Nucleus accumbens (tissue), 56 donors: ENCODE measurements at places on chromosomes 1 and 21.

GRCh38 chr1:211236633-211237320 lies 22.4 kb upstream of the RCOR3 start:
- DNase-seq, result no peak

GRCh38 chr1:109383854-109384253 lies 13.9 kb downstream of the SORT1 start:
- DNase-seq, result no peak

DNA sequence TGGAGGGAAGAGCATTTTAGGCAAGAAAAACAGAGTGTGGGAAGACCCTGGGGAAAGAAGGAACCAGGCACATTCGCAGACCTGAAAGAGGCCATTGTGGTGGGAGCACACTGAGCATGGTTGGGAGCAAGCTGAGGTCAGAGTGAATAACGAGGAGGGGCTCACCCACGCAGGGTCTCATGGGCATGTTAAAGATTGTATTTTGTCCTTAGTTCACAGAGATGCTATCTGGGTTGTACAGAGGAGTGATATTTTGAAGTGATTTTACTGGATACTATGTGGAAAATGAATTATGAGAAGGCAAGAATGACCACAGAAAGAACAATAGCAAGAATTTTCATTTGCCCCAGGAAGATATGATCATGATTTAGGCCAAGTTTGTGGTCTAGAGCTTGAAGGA lies 578.3 kb upstream of the NR5A2 start:
- DNase-seq, result no peak

DNA sequence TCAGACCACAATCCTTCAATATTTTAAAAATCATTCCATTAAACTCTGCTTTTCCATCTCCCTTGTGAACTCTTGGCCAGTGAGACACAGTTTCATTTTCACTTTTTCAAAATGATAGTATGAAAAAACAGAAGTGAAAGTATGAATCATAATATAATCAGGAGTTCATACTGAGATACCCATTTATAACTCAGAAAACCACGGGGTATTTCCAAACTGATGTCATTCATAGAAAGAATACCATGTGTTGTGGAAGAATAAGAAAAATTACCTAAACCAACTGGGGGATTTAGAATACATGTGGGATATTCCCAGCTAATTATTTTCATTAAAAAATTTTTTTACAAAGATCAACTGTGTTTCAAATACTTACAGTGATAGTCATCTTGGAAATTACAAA lies 149.9 kb downstream of the MRPL39 start:
- no peak for DNase-seq

DNA sequence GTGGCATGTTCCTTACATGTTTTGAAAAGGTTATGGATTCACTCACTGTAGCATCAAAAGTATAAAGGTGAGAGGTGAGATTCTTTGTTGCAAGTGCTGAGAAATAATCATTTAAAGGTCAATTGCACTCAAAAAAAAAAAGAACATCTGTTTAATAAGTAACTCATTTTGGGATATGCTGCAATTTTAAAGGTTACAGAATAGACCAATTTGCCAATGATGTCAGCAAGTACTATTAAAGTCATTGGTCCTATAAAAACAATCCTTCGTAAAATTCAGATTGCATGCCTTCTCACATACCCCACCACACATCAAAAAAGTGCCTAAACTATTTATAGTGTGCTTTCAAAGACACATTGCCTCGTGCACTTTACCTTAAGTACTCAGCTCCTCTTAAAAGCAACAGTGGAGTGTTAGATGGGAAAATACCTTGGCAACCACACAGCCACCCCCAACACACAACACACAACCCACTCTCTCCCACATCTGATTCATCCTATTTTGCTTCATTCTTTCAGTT lies 218.2 kb upstream of the ADGRL2 start:
- no peak for DNase-seq
